Neural progenitor cell (in vitro differentiated cells): ENCODE measurements at places on chromosomes 13 and 19. TPM values are rescaled to one million over a fixed set of nuclear protein-coding genes. Genes with fewer than 3 reads are reported as not detected.
A peak's percentile ranks its signal among the peaks of the same experiment; 100 is the strongest.

DNA sequence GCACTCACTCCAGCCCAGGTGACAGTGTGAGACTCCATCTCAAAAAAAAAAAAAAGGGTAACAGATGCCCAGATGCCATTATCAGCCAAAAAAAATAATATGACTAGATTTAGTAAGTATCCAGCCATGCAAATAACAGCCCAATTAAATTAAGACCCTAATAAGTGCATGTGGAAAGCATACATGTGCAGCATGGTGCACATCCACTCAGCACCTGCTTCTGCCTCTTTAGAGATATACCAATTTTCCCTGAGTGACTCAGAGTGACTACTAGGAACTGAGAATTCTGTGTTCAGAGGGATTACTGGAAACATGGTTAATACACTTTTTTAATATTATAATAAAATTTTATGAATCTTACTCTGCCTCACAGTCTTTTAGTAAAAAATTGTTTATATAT is 29.8 kb upstream of the ZNF675 start:
- no peak for DNase-seq
- peaks cover 16% of the 10 kb centered on the region for H3K27me3 ChIP-seq
- no peak overlapping the region for H3K4me3 ChIP-seq
- H3K4me1 ChIP-seq, result no peaks in the 10 kb centered on the region
- H3K36me3 ChIP-seq, result no peaks in the 10 kb centered on the region

DNA sequence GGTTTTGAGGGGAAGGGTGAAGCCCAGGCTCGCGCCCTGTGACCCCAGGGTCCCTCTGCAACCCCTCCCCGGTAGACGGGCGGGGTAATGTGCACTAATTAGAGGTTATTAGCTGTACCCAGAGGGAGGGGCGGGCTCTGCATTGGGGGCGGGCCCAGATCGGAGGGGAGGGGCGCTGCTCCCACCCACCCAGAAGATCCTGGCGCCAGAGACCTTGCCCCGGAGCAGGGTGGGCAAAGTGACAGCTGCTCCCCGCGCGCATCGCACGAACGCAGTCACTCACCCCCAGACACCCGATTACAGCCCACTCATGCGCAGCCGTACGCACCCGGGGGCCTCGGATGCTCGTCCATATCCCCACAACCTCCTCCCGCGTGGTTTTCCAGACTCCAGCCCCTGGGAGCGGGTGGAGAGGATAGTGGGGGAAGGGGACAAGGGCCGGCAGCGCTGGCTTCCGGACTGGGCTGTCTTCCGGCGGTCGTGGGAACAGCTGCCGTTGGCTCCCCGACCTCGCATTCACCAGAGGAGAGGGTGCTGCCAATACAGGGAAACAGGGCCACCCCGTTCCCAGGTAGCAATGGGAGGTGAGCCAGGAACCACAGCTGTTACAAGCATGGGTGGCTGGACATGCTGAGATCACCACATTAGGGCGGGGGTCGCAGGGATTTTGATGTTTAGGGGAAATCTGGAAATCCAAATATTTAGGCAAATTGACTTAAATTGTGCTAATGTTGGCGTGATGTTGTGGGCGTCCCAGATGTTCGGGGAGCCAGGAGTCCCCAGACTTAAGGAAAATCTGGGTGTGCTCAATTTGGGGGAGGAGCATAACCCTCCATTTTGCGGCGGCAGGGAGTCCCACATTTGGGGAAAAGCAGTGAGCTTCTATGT is 2.9 kb upstream of the HOOK2 start:
- peak; percentile 56 for DNase-seq
- H3K27me3 ChIP-seq, result peaks cover 10% of the 10 kb centered on the region
- H3K27ac ChIP-seq, result no peak overlapping the region
- H3K4me1 ChIP-seq, result peaks cover 29% of the 10 kb centered on the region

The TEX29 gene
- total RNA-seq, result 0.65 TPM in 1 of 2 replicates, not detected in the other

The SYCN gene
- total RNA-seq, result not detected in 2 replicates

DNA sequence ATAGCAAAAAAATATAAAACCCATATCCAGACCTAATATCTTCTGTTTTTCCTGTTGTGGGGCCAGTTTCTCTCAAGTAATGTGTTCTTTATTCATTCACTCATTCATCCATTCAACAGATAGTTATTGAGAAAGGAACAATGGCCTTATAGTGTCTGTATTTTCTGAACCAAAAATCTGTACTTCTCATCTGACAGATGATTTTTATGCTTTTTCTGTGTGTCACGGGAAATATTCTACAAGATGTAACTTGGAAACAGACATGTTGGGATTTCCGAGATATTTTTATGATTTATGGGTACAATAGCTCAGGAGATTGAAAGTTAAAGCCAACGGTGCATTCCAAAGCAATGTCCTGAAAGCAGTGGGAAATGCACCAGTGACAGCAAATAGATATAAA is 5.7 kb downstream of the ACOD1 start:
- H3K4me1 ChIP-seq, result no peaks in the 10 kb centered on the region
- no peak for DNase-seq
- H3K27ac ChIP-seq, result no peak overlapping the region
- no peaks in the 10 kb centered on the region for H3K27me3 ChIP-seq

GRCh38 chr19:54606891-54607784 is 13.7 kb downstream of the LILRA1 start:
- no peak overlapping the region for H3K27ac ChIP-seq
- no peaks in the 10 kb centered on the region for H3K4me1 ChIP-seq
- H3K27me3 ChIP-seq, result no peaks in the 10 kb centered on the region
- no peaks in the 10 kb centered on the region for H3K36me3 ChIP-seq
- no peak for DNase-seq
- H3K4me3 ChIP-seq, result no peak overlapping the region
